ENCODE measurements at places on chromosomes 6 and 20.

- DNase-seq: no peak
Measured at GRCh38 chr6:85470023-85470410, 20.1 kb downstream of the NT5E start.

DNA sequence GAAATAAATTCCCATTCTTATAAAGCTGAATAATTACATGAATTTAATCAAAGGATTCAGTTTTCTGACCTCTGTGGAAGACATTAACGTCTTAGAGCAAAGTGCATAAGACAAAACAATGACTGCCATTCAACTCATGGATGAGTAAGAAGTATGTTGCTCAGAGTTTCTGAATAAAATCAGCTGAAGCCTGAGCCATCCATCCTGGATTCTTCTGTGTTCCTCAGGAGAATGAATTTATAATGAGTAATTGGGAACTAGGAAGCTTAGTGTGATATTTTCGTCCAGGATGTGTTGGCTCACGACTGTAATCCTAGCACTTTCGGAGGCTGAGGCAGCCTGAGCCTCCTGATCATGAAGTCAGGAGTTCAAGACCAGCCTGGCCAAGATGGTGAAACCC lies 62.8 kb downstream of the PERP start:
- no peak for DNase-seq

DNA sequence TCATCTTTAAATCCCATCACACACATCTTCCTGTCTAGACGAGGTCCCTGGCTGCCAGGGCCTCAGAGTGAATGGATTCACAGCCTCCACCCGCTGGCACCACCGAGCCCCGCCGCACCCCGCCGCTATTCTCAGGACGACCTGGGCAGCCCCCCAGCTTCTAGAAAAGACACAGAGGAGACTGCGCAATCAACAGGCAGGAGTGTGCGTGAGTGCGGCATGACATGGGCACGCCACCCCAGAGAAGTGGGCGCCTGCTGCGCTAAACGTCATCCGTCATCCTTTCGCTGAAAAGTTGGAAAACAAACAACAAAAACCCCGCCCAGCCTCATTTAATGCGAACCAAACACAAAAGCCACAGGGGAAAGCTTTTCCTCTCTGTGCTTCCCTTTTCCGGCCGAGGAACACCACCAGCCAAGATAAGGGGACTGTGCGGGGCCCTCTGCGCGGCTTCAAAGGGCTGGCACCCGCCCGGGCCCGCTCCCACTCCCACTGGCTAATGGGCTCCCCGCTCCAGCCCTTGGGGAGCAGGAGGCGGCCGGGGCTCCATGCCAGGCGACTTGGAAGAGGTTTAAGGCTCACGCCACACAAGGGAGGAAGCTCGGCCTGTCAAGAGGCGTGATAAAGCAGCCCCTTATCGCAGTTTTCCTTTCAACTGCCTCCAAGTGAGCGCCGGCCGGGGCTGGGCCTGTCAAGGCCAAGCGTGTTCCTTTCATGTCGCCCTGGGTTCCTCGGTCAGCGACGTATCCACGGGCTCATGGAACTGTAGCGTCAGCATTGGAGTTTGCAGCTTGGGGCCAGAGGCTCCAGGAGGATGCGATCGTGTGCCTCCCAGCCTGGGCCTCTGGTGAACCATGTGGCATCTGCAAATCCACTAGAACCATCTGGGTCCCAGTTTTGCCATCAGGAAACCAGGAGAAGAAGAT lies 50.1 kb downstream of the NFATC2 start:
- DNase-seq: no peak

DNA sequence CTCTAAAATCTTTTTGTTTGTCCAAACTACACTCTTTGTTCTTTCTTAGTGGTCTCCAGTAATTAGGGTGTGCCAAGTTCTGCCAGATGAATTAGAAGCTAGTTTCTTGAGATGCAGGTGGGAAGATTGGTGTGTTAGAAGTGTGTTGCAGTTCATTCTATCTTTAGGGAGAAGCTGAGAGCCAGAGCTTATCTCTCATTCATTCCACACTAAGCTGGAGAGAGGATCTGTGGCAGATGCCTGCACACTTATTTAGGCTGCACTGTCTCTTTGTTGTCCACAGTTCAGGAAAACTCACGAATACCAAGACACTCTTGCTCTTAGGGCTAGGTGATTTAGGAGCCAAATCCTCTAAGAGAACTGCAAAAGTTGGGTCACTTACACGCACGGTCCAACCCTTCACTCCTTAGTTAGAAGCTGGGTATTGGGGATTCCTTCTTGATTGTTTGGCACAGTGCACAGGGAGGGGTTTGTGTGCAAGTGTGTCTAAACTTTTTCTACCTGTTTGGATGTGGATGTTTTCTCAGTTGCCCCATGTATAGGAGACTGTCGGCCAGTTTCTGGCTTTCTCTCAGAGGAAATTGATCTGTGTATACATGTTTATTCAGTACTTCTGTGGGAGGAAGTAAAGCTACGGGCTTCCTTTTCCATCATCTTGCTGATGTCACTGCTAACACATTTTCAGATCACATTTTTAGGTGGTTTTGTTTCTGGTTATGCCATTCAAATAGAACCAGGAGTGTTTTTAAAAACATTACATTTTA lies 49.5 kb downstream of the SMAP1 start:
- DNase-seq: no peak

GRCh38 chr20:48659858-48660257 lies 167.9 kb downstream of the PREX1 start:
- DNase-seq: no peak

- no peak for DNase-seq
Measured at GRCh38 chr6:34155471-34156300, 9.8 kb upstream of the GRM4 start.

- DNase-seq: no peak
Measured at GRCh38 chr6:112281821-112282615, 27.7 kb upstream of the LAMA4 start.

DNA sequence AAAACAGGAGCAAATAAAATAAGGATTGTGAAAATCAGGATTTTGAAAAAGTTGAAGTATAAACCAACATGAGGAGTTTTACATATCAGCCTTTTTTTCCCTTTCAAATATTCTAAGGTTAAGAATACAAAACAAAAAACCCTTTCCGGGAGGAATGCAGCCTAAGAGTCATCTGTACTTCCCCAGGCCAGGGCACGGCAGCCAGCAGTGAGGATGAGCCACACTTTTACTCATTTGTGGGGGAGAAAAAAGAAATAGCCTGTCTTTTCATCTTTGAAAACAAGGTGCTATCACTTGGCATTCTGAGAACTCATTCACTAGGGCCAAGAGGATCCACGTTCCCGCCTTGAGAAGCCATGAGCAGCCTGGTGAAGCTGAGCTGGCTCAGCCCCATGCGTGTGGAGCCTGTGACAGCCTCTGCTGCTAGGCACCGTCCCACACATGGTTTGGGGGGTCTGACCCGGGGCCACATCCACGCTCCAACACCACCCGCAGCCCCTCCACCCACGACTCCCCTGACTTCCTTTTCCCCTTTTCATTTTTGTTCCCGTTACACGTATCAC lies 11.2 kb downstream of the SLC22A1 start:
- DNase-seq: no peak

- no peak for DNase-seq
Measured at GRCh38 chr6:113734982-113735381, 122.2 kb upstream of the MARCKS start.

- DNase-seq: no peak
Measured at GRCh38 chr6:169800668-169801395, 49.4 kb downstream of the ERMARD start.

DNA sequence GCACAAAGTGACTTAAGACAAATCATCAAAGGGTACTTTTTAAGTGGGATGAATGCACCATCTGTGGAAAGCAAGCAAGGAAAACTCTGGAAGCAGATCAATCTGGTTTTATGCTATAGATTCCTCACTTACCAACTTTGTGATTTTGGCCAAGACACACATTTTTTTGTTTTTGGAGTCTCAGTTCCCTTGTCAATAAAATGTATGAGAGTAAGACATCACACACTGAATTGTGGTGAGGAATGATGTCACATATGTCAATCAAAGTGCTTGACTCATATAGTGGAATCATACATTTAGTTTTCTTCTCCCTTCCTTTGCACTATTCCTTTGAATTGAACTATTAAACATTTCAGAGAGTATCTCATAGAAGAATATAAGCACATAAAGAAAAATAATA lies 620.5 kb upstream of the CITED2 start:
- DNase-seq: no peak

DNA sequence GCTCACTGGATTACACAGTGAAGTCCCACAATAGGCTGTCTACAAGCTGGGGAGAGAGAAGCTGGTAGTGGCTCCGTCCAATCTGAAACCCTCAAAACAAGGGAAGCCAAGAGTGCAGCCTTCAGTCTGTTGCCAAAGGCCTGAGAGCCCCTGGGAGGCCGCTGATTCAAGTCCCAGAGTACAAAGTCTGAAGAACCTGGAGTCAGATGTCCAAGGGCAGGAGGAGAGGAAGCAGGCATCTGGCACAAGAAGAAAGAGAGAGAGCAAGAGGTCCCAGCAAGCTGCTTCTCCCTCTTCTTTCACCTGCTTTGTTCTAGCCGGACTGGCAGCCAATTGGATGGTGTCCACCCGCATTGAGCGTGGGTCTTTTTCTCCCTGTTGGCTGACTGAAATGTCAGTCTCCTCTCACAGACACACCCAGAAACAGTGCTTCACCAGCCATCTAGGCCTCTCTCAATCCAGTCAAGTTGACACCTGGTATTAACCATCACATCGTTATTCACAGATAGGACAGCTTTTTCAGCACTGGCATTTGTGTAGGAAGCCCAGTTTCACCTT lies 51.2 kb downstream of the CRYBG1 start:
- no peak for DNase-seq

DNA sequence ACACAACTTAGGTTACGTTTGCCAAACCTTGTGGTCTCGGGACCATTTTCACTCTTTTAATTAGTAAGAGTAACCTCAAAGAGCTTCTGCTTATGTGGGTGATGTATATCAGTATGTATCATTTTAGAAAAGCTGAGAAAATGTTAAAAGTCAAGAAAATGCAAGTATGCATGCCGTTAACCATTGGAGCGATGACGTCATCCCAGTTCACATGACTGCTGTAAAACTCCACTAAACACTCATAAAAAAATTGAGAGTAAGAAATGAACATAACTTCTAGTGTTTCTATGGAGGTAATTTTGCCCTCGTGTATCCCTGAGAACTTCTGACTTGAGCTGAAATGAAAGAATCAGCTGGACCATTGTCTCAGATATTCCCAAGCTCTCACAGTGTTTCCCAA lies 250.0 kb upstream of the CDH4 start:
- DNase-seq: no peak

- DNase-seq: no peak
Measured at GRCh38 chr20:48662711-48663110, 165.1 kb downstream of the PREX1 start.

DNA sequence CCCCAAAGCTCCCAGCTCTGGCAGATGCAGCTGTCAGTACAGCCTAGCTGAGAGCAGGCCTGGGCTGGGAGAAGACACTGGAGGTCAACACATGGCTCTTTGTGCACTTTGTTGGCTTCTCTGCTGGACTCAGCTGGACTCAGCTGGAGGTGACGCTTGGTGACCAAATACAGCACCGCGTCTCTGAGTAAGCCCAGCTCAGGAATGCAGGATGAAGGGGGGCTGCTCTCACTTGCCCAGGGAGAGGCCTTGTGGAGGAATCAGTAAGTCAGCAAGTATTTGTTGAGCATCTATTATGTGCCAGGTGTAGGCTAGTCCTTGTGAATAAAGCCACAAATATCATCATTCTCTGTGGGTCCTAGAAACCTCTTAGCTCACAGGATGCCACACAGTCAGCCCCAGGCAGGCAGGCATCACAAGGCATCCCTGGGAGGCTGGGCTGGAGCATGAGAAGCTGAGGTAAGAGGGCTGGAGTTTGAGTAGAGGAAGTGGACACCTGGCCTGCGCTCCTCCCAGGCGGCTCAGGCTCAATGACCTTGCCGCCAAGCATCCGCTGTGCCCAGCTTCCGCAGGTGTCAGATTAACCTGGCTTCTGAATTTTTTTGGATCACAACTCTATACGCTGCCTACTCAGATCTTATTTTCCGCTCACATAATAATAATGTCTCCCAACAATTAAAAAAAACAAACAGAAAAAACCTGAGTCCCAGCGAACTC lies 95.4 kb downstream of the TMEM170B start:
- no peak for DNase-seq

- DNase-seq: no peak
Measured at GRCh38 chr20:2108498-2108897, 6.9 kb downstream of the STK35 start.

- DNase-seq: no peak
Measured at GRCh38 chr20:9360431-9360830, 154.0 kb upstream of the LAMP5 start.

- no peak for DNase-seq
Measured at GRCh38 chr20:25496968-25497401, 88.3 kb downstream of the NINL start.

GRCh38 chr6:105566503-105566902 lies 163.6 kb upstream of the PREP start:
- DNase-seq: no peak

- DNase-seq: no peak
Measured at GRCh38 chr20:51428401-51429143, 113.9 kb downstream of the NFATC2 start.

GRCh38 chr6:11356404-11357155 lies 124.1 kb upstream of the NEDD9 start:
- DNase-seq: no peak

GRCh38 chr6:94955156-94955555 lies 622.2 kb upstream of the MANEA start:
- no peak for DNase-seq

- no peak for DNase-seq
Measured at GRCh38 chr6:3330199-3330598, 71.5 kb downstream of the PSMG4 start.

DNA sequence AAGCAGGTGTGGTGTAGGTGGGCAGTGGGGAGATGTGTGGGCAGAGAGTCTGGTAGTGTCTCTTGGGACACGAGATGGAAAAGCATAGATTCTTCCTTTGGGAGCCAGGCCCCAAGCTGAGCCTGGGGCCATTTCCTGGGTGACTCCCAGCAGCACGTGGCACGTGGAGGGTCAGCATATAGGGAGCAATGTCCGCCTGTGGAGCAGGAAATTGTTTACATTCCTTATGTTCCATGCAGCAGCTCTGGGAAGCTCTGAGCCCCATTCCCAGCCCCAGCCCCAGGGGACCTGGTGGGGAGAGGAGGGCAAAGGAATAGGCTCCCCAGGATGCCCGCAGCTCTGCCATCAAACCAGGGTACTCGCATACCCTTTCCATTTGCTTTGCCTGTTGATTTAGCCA lies 57.6 kb downstream of the DAAM2 start:
- DNase-seq: no peak

DNA sequence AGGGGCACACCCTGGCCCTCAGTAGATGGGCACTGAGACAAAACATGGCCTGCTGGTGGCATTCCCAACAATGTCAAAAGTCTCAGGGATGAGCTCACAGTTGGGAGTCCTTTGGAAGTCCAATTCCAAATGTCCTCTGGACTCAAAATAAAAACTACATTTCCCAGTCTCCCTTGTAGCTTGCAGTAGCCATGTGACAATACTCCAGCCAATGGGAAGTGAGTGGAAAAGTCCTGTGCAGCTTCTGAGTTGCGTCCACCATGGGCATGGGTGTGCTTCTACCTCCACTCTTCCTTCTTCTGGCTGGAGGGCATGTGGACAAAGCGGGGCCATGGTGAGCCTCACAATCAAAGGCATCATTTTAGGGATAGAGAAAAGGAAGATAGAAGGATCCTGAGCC lies 5.8 kb upstream of the ADAM33 start:
- DNase-seq: no peak

GRCh38 chr6:111122458-111123286 lies 35.4 kb downstream of the SLC16A10 start:
- DNase-seq: peak; percentile 80

Data from gastrocnemius medialis (tissue), 4 donors.